Stimulated activated CD4-positive, alpha-beta T cell treated with anti-CD3 and anti-CD28 coated beads, Interleukin-12 subunit alpha, Interleukin-12 subunit beta, amount 100 ng/mL, for 48 hours (primary cell): ENCODE measurements at places on chromosomes 11 and 22.

DNA sequence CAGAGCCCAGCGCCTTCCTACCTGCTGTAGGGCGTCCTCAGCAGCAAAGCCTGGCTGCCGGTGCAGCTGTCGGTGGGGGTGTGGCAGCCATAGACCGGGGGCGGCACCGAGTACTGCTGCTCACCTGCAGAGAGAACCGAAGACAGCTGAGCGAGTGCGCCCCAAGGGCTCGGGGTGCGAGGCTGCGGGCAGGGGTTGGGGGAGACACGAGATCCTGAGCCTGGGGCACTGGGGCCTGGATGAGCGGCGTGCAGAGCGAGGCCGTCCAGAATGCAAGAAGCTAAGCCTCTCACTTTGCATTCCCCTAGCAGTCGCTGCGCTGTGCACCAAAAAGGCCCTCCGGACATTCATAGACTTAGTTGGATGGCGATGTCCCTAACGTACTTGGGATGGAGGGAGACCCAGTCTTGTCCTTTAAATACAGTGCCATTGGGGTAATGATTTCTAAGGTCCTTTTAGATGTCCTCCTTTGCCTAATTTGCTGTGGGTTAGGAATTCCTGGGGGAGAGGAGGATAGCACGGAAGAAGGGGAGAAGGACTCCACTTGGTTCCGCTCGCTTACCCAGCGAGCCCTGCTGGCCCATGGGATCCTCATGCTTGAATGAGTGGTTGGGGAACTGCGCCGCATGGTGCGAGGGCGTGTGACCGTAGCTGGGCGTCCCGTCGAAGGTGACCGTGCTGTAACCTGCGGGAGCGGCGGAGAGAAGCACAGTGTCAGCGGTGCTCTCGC, 7.2 kb downstream of the WT1 start:
- no peak for DNase-seq

DNA sequence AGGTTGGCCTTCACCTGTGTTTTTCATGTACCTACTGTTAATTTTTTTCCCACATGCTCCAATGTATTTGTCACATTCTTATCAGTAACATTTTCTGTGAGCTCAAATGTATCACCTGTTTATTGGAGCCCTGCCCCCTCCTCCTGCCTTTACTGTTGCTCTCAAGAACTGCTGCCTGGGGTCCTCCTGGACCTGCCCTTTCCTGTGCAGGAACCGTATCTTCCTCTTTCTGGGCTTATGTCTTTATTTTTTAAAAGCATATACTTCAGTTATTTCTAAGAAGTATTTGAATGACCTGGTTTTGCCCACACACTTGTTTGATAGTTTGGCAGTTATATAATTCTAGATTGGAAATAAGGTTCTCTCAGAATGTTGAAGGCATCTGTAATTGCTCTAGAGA, 5.9 kb downstream of the FAM118B start:
- no peak for DNase-seq

- no peak for DNase-seq
These were observed 159.1 kb upstream of the CARD18 start for GRCh38 chr11:105298630-105299029.

DNA sequence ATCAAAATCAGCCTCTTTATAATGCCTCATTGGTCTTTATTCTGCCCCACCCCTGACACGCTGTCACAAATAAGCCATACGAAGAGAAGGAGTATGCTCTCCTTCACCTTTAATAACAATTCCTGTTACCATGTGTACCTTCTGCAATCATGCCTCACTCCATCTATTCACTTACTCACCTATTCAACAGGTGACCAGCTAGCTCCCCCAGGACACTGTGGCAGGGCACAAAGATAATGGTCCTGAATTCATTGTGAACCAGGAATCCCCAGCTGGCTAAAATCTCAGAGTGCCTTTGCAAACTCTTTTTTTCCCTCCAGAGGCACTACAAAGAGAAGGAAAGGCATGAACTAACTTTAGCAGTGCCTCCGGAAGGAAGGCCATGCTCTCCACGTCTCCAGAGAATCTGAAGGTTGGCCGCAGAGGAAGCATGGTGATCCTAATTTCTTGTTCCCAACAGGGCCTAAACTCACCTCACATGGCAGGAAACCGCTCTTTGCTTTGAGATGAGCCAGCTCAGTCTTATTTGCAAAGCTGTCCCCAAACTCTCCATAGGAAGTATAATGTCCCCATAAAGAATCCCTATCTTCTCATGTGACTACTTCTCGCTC, 590.3 kb downstream of the BUD13 start:
- DNase-seq: no peak

- DNase-seq: no peak
These were observed 35.2 kb downstream of the NARS2 start for GRCh38 chr11:78539506-78539905.

- DNase-seq: no peak
These were observed 54.7 kb upstream of the PRDM11 start for GRCh38 chr11:45091563-45092403.

DNA sequence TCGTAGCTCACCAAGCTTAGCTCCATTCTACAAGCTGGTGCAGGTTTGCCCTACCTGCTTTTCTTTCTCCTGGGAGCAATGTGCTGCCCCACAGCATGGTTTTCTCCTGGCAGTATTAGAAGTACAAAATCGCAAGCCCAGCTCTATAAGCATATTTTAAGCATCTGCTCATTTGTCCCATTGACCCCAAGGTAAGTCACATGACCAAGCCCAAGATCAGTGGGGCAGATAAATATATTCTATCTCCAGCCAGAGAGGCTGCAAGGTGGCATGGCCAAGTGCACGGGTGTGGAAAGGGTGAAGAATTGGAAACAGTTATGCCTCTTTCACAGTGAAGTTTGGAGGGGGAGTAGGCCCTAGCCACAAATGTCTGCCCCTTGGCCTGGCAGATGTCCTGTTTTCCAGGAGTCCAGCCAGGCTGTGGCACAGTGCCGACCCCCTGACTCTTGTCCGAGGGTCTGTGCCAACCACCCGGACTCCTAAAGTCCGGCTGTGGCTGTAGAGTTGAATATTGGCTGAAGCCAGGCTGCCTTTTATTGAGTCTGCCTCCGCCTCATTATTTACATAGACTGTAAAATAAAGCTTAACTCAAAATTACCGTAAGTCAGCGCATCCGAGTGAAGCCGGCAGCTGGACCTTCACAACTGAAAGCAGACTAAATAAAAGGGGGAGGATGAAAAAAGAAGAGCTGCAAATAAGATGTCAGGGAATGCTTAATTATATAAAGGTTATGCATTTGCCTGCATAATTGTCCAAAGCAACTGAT, 165.7 kb downstream of the COMMD9 start:
- DNase-seq: no peak

DNA sequence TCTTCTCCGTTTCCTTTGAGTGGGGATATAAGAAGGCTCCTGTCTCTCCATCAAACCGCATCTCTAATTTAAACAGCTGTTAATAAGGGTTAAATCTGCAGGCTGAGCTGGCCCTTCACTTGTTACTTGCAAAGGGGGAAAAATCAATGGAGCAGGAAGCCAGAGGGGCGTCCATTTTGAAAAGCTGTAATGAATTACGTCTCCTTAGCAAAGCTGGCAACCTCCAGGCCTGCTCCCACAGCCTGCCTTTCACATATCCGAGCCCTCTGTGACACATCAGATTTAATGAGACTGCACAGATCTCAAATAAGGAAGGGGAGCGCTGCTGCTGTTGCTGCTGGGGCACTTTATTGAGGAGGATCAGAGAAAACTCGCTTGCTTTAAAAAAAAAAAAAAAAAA, 320.8 kb downstream of the BLID start:
- DNase-seq: no peak
